ENCODE measurements at places on chromosomes 12 and 14.

GRCh38 chr14:94631536-94632304 is 19.5 kb downstream of the SERPINA3 start:
- ATAC-seq, result no peak

- no peak for ATAC-seq
These were observed 36.1 kb upstream of the COL2A1 start for GRCh38 chr12:48040354-48040753.

- no peak for ATAC-seq
These were observed 4.5 kb upstream of the KRT71 start for GRCh38 chr12:52557476-52557875.

DNA sequence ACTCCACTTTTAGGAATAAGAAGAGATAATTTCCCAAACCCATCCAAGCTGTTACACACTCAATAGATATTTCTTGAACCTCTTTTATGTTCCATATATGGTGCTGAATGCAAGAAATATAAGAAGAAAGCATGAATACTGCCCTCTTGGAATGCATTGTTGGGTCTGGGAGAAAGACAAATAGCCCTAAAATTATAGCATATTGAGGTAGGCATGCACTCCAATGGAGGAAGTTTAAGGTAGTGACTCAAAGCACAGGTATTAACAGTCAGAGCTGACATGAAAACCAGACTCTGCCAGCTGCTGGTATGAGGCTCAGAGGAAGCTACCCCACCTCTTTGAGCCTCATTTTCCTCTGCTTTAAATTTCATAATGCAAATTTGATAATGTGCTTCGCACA is 261.3 kb upstream of the NOS1 start:
- no peak for ATAC-seq

DNA sequence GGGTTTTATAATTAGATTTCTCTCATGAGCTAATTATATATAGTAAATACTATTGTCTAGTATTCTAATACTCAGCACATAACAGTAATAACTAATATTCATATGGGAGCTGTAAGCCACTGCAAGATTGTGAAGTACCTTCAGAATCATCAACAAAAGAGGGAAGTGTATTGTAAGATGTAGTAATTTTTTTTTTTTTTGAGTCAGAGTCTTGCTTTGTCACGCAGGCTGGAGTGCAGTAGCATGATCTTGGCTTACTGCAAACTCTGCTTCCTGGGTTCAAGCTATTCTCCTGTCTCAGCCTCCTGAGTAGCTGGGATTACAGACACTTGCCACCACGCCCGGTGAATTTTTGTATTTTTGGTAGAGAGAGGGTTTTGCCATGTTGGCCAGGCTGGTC is 3.1 kb downstream of the GPR33 start:
- ATAC-seq, result no peak

- no peak for ATAC-seq
These were observed 2.2 kb downstream of the LRFN5 start for GRCh38 chr14:41608681-41609390.

- ATAC-seq, result peak; percentile 33
These were observed 84.7 kb upstream of the NELL2 start for GRCh38 chr12:44960856-44961255.
